Keratinocyte (primary cell): ENCODE measurements at places on chromosomes 1 and 21.
A peak's percentile ranks its signal among the peaks of the same experiment; 100 is the strongest.

GRCh38 chr21:33434770-33435360 lies 31.7 kb downstream of the IFNGR2 start:
- DNase-seq, result peak; percentile 48

DNA sequence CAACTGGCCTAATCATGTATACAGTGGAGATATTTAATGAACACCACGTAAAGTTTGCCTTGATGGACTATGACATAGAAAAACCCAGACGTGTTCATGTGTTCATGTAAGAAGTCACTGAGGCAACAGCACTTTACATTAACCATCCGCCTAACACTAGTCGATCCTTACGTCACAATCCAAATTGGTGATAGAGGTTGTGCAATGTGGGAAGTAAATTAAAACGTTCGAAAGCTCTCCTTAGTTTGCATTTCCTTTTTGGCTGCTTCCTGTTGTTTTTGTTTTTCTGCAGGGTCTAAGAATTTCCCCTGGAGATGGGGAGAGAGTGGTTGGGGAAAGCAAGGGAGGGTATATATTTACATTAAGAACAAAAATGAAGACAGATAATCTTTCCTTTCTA lies 587.5 kb upstream of the ADGRL2 start:
- no peak for DNase-seq

DNA sequence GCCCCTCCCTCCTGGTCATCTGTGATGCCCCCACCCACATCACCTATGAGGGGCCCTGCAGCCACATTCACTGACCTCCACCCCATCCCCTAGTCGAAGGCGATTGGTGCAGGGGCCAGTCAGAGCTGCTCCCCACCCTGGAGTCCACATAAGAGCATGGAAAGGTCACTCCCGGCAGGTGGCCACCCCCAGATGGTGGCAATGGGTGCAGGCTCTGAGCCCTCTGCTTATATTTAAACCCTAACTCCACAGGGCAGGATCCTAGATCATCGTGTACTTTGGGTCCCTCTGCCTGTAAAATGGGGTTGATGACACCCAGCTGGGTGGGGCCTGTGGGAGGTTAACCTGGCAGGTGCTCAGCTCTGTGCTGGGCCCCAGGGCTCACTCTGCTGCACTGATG lies 186.8 kb upstream of the C1orf174 start:
- DNase-seq, result no peak

DNA sequence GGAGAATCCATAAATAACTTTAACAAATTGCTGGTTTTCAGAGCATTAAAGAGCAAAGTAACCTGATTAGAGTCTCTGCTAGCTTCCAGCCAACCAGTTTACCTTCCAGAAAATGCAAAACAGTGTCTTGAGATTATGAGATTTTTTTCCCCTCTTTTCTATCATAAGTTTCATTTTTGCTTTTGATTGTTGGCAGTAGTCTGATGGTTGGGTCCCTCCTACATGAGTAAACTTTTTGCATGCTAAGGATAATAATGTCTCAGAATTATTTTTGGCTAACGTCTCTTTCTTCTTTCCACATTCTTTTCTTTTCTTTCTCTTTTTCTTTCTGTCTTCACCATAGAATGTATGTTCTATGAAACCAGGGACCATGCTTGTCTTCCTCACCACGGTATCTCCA lies 6.3 kb upstream of the ADAMTS5 start:
- no peak for DNase-seq

- DNase-seq, result no peak
These were observed 27.2 kb upstream of the NFIA start for GRCh38 chr1:61055110-61055614.
